ENCODE measurements at places on chromosomes 11 and 22.

- DNase-seq, result no peak
Measured at GRCh38 chr11:90228056-90228455, 5.2 kb upstream of the CHORDC1 start.

- DNase-seq, result no peak
Measured at GRCh38 chr11:133946541-133947318, 10.0 kb downstream of the IGSF9B start.

- DNase-seq, result no peak
Measured at GRCh38 chr22:50677493-50678217, 5.0 kb downstream of the SHANK3 start.

- no peak for DNase-seq
Measured at GRCh38 chr11:2439820-2440219, 4.5 kb downstream of the TRPM5 start.

DNA sequence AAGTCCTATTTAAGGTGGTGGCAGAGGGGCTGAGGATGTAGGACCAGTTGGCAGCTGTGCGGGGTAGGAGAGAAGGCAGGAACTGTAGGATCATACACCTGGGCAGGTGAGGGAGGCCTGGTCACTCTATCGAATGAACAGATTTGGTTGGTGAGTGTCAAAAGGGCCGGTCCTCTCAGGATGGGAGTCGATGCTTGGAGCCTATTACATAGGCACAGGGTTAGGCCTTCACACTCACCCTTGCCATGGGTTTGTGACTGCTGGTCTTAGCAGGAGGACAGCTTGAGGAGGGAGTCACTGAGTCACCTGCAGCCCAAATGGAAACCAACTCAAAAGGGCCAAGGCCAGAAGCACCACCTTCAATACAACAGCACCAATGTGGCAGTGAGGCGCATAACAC is 80.2 kb upstream of the NARS2 start:
- DNase-seq, result no peak

DNA sequence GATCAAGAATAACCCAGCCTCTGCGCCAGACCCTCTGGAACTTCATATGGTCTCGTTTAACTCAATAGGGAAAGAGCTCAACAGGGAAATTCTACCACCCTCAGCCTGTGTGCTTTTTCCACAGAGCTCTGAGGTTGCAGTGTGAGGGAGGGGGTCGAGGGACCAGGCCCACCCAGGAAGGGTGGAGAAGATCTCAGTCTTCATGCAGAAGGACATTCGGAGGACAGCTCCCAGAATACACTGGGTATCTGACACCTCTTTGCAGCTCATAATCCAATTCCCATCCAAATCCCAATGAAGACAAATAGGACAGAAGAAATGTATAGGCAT is 56.6 kb downstream of the ST14 start:
- DNase-seq, result no peak

- no peak for DNase-seq
Measured at GRCh38 chr11:11324090-11324489, 29.0 kb downstream of the CSNK2A3 start.

DNA sequence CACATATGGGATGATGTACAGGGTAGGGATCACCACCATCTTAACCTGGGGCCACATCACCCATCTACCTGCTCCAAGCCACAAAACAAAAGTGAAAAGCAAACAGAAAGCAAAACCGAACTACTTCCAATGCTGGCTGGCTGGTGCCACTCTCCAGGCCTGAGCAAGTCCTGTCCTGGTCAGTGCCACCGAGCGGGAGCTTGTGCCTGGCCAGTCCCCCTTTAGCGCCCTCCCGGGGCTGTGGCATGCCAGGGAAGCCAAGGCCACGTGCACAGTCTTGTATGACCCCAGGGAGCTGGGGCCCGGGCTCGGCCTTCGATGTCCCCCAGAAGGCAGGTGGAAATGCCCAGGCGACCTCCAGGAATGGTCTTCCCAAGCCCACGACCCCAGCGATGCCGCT is 17.9 kb upstream of the NAP1L4 start:
- no peak for DNase-seq

GRCh38 chr11:1335264-1335810 is 25.9 kb upstream of the TOLLIP start:
- no peak for DNase-seq

DNA sequence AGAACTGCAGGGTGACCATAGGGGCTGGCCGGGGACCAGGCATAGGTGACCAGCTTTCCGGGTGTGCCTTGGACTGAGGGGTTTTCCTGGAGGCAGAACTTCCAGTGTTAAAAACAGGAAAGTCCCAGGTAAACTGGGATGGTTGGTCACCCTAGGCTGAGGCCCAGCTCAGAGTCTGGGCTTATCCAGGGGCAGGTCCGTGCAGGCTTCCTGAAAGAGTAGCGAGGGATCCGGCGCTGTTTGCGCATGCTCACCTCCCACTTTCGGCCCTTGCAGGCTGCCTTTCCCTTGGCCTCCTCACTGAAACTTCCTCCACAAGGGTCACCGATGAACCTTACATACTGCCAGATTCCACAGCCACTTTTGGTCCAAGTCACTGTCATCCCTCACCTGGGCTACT is 119.8 kb upstream of the PLET1 start:
- DNase-seq, result no peak

DNA sequence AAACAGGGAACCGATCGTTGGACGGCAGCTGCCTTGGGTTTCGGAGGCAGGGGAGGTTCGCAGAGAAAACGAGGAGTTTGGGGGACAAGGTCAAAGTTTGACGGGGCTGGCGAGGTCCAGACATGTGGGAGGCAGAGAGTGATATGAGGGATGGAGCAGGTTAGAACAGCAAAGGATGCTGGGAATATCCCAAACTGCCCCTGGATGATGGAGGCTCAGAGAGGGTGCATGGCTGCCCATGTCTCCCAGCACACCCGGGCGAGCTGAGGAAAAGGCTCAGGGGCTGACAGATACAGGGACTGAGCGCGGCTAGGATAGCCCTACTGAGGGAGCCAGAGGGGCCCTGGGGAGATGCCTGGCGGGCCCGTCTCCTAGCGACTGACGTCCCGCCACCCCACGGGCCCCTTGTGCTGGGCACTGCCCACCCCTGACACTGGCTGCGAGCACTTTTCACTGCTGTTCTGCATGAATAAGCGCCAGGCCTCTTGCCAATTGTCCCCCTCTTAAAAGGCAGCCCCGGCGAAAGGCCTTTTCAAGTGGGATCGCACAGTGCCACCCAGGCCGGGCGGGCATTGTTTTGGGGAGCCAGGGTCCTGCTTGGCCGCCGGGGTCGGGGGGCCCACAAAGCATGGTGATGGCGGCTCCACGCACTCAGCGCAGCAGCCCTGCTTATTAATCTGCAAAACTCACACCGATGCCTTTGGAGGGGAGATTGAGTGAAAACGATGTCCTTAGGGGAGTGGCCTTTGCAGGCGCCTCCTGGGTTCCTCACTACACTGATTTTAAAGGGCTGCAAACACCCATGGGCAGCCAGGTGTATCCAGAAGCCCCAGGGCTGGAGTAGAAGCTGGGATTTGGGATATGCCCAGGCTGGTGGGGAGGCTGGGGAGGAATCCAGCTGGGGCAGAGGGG is 90.0 kb upstream of the LINC01488 start:
- DNase-seq, result no peak

DNA sequence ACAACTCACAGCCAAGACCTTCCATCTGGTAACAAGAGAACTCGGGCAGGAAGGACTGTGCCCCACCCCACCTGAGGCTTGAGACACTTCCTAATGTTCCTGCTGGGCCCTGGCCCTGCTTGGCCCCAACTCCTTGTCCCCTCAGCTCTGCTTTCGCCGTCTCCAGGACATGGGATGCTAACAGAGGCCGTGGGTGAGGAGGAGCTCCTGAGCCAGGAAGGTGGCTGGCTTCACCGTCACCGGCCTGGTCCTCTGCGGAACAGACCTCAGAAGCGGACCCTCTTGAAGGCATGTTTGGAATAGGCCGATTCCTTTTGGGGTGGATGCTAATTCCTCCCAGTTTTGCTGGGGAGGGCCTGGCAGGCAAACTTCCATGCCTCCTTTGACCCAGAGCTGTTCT is 154.3 kb downstream of the CACNA1I start:
- no peak for DNase-seq

DNA sequence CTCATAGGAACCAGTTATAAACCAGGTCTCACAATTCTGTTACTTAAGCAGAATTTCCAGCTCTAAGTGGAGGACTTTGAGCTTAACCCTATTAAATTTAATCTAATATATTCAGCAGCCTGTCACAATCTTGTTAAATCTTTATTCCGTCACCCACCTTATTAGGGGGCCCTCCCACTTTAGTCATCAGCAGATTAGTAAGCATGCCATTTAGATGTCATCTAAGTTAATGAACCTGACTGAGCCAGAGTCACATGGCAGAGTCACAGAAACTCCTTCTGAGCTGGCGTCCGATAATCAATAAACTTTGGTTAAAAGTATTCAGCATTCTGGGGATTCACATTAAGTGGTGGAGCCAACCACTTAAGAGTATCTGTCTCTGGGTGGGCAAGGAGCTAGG is 35.1 kb downstream of the TTC12 start:
- DNase-seq, result no peak

DNA sequence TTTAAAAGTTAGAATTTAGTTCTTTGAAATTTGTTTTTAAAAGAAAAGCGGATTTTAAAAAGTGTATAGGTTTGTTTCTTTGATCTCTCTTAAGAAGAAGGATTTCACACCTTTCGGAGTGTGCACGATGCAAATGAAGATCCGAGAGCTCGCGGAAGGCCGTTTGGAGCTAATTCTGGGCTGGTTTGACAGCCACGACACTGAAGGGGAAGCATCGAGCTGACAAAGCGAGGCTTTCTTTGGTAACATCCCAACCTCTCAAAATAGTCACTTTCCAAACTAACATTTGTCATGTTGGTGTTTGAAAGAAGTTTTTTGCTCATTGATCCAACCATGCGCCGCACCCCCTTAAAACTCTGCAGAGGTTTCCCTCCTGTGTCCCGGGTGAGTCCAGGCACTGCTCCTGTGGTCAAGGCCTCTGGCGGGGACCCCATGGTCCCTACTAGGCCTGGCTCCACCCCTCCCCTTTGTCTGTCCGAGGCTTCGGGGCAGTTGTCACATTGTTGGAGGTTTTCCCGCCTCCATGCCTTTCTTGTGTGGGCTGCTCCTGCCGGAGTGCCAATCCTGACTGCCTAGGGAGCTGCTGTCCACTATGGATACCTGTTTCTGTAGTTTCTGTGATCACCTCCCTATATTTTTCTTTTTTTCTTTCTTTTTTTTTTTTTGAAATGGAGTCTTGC is 39.7 kb downstream of the MPPED1 start:
- DNase-seq, result no peak

DNA sequence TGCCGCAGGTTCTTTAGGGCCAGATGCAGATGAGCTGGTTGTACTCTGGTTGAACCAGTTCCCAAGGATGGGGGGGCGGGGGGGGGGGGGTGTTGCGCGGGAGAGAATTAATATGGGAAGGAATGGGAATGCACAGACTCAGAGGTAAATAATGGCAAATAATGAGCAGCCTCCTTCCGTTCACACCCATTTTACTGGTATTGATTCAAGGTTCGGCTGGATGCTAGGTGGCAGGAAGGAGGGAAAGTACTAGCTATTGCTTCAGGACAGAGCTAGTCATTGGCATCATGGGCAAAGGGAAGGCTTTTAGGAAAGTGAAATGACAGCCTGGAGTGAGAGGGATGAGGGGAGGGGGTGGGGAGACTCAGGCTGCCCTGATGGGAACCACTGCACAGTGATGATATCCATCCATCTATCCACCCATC is at the start of gene VSTM5:
TSS of gene VSTM5 (minus strand) at position 25 of the 425 bp plus-strand sequence. CDS start 116 bp downstream, outside the sequence.
- no peak for DNase-seq

GRCh38 chr11:134026655-134027343 is 42.1 kb upstream of the JAM3 start:
- DNase-seq, result no peak

DNA sequence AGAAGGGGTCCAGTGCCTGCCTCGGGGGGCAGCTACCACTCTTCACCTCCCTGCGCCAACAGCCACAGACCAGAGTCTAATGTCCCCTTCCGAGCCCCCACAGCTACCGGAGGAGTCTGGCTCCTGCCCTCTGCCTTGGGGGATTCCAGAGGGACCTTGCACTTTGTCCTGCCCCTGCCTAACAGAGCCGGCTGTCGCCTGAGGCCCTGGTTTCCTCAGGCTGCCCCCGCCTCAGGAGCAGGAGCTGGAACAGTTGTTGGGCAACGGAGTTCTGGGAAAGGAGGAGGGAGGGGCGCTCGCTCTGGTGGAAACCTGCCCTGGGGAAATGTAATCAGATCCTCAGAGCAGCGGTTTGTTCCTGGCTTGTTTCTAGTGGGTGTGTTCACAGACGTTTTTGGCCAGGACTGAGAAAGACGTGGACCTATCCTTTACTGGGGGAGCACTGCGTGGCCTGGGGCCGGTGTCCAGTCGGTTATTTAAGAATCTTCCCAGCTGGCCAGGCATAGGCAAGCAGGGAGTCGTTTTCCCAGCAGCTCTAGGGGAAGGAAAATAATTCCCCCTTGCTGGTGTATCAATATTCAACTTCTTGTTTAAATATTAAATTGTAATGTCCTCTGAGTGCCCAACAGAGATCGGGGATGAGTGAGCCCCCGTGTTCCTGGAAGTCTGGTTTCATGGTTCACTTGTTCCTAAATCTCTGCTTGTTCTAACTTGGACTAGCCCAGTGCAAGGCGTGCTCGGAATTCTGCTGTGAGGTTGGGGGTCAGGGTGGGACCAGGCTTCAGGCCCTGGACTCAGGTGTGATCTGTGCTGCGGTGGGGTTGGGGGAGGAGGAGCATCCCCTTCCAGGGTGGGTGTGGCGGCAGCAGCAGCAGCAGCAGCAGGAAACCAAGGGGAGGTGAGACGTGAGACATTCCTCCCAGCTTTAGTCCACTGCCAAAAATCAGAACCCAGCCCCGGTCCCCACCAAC is 32.1 kb downstream of the A4GALT start:
- DNase-seq, result no peak

DNA sequence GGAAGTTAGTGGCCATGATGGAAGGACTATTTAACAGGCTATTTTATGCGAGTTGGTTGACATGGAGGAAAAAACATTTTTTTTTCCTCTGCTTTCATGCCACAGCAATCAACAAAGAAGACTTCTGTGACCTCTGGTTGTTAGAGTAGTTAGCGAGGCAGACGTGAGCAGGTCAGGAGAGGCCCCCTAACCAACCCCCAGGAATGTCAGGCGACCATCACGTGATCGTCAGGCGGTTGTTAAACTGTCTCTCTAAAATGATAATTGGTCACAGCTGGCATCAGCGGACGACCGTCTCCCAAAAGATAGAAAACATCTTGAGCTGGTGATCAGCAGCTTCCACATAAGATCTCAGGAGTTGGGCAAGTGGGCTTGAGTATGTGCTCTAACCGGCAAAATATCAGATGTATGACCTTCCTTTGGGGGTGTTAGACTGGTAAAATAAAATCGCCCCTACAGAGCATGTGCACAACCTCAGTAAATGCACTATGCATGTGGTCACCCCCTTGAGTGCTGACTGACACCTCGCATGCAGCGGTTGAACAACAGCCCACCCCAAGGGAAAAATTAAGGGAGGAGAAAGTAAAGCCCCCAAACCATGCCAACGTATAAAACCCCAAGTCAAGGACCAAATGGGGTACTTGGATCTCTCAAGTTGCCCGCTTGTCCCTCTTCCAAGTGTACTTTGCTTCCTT is 20.9 kb upstream of the NARS2 start:
- DNase-seq, result no peak

- peak; percentile 64 for DNase-seq
Measured at GRCh38 chr22:37681556-37682049, 4.5 kb upstream of the NOL12 start.

Data from activated T-helper 9 cell treated with anti-CD3 and anti-CD28 coated beads, Interleukin-2, amount 50 U/mL, for 16 hours (primary cell).